ENCODE measurements at places on chromosomes 6 and 20. TPM values are rescaled to one million over a fixed set of nuclear protein-coding genes. Genes with fewer than 3 reads are reported as not detected.

GRCh38 chr6:102571236-102571908, 1177.9 kb downstream of the GRIK2 start:
- DNase-seq: no peak

HRH3 gene
- not detected for total RNA-seq

DNA sequence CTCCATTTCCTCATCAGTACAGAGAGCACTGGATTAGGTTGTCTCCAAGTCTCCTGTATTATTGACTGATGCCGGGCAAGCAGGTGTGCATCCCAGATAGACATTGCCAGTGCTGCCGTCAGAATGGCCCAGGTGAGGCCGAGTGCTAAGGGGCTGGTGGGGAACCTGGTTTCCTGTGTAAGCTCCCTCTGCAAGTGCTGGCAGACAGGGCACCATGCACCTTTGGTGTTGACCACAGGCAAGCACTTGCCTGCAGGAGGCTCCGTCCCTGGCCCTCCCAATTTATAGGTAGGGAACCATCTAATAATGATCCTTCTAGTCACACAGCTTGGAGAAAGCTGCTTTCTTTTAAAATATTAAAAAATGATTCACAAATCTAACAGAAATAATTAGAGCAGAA, 747 bp downstream of the GABRR1 start:
- no peak for DNase-seq

GRCh38 chr20:58763076-58763475, 70.5 kb downstream of the NPEPL1 start:
- DNase-seq: no peak

CST4 gene
- not detected for total RNA-seq

GRCh38 chr20:2658414-2659354, 5.3 kb downstream of the IDH3B start:
- DNase-seq: no peak

DNA sequence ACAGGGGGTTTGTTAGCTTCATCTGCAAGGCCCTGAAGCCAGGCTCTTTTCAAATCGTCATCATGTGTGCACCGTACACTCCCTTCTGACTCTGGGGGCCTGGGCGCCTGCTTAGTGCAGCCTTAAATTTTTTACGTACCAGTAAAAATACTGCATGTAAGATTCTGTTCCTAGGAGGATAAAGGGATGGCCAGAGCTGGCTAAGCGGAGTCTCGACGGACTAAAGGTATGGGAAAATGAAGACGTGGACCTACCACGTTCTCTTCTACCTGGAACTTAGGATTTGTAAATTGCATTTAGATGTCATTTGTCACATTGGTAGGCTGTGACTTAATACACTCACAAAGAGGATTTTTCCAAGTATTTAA, 149.3 kb upstream of the AFDN start:
- DNase-seq: no peak

DNA sequence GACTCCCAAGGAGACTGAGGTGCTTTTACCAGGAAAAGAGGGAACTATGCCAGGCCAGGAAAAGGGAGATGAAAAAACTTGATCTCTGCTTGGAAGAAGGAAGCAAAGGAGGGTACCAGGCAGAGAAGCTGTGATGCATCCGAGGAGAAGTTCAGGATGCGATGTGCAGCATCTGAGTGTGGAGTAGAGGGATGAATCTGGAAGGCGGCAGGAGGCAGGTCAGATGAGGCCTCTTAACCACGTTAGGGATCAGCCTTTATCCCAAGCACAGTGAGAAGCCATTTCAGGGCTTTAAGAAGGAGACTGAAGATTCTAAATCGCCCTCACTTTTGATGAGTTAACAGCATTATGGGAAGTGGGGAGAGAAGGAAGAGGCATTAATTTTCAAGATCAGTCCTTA, 44.9 kb upstream of the EYA2 start:
- DNase-seq: no peak

DNA sequence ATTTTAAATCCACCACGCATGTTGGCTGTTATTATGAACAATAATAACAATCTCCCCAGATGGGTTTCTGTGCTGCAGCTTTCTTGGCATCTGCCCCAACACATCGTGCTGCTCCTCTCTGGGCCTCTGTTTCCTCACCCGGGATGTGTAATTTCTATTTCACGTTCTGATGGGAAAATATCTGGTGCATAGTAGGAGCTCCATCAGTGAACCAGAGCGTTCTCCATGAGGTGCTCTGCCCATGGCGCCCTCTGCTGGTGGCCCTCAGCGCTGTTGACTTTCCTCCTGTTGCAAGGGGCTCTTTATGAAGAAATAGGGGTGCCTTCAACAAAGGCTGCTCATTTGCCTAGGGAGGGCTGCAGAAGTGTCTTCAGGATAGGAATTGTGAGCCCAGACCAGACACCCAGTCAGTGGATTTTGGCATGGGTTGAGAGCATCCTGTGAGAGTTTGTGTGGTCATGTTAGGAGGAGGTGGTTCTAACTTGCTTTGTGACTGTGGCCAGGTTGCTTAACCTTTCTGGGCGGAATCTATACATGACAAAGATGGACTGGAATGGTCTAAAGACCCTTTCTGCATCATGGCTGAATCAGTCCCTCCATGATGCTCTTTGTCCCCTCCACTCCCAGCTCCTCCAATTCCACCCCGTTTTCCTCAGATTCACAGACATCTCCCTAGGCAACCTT, 8.1 kb downstream of the SCRT2 start:
- peak; percentile 83 for DNase-seq

CLDN20 gene
- total RNA-seq: not detected

DNA sequence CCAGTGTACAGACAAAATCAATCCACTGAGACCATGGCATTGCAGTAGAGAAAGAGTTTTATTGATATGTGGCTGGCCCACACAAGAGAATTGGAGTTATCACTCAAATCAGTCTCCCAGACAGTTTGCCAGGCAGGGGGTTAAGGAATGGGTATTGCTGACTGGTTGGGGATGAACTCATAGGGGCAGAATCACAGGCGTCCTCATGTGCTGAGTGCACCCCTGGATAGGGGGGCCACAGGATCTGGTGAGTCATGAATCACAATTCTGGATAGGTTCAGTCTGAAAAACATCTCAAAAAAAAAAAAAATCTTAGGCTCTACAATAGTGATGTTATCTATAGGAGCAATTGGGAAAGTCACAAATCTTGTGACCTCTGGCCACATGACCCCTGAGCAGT, 29.5 kb upstream of the ILRUN start:
- no peak for DNase-seq

- no peak for DNase-seq
Measured at GRCh38 chr6:140636908-140637402, 1262.5 kb upstream of the CITED2 start.

- no peak for DNase-seq
Measured at GRCh38 chr6:116016846-116017545, 43.7 kb downstream of the FRK start.

GRCh38 chr6:12369781-12370262, 79.7 kb downstream of the EDN1 start:
- no peak for DNase-seq

DNA sequence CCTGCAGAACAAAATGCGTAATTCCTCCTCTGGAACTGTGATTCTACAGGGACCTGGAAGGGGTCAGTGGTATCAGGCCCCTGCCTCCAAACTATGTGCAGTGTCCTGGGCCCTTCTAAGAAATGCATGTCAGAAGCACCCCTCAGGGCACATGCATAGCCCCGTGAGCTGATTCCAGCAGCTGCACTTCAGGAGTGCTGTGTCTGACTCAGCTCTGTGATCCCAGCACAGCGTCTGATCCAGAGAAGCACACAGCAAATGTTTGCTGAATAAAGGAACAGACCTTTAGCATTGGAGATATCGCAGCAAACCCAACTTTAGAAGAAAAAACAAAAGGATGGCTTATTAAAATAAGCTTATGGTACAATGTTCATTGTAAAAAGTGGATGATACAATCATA, 15.8 kb upstream of the MAFB start:
- DNase-seq: no peak
